Omental fat pad (tissue), 4 donors: ENCODE measurements at places on chromosomes 5 and 9. TPM values are rescaled to one million over a fixed set of nuclear protein-coding genes. Genes with fewer than 3 reads are reported as not detected.

DNA sequence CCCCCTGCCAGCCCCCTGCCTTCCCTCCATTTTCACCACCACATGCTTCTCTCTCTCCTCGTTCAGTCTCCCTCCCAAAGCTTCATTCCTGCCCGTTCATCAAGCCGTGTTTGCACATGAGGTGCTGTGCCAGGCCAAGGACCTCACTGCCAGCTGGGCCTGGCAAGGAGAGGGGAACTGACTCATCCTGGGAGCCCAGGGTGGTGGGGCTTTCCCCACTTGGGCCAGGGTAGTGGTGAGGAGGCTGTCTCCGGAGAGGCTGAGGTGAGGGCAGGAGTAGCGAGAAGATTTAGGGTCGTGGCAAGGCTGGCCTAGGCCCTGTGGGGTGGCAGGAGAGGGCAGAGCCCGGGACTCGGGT is 30.4 kb upstream of the NOTCH1 start:
- DNase-seq, result no peak

DNA sequence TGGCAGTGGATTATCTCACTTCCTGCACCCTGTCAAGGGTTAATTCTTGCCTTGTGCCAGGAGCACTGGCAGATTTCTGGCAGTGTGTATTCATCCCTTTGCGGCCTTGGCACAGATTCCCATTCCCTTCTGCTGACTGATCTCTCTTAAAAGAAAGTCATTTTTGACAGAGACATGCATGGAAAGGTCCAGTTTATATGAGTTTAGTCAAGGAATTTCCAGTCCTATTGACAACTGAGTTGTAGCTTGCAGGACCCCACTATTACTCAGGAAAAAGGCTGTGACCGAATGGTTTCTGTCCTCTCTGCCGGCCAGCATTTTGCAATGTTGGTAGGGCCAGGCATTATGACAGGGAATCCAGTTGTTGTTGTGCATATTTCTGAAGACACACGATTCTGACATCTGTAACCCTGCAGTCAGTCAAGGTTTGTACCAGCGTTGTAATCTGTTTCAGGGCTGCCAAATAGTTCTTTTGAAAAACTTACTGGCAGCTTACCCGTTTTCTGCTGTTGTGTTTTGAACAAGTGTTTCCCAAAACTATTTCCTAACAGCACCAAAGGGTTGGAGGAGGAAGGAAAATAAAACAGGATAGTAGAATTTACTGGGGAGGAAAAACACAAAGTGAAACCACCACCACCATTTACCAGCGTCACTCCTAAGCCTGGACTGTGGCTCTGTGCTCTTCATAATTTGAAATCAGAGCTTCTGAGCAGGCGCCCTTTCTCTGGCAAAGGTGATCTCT is 243.4 kb upstream of the KLF4 start:
- DNase-seq, result no peak

DNA sequence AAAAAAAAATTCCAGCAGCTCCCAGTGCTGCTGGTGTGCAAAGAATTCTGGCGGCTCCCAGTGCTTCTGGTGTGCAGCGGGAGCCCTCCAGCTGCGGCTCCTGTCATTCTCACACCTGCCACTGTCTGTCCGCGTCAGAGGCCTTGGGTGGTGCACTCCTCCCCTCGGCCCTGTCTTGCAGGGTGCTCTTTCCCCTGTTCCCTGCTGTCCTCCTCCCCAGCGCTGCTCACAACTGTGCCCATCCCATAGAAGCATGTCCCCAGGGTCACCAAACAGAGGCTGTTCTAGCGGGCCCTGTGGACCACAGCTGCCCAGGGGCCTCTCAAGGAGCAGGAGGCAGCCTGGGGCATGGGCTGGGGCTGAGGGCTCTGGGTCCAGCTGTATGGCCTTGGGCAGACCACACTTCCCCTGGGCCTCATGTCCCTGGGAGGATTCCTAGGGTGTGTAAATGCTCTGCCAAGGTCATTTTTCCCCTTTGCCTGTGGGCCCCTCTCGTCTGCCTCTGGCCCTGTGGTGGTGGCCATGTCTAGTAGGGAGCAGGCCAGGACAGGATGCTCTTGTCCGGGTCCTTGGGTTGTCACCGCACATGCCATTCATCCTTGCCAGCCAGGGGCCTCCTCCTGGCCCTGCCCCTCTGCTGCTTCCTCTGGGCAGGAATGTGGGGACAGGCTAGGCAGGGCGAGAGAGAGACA is 68.2 kb downstream of the PHF2 start:
- DNase-seq, result peak; percentile 7

DNA sequence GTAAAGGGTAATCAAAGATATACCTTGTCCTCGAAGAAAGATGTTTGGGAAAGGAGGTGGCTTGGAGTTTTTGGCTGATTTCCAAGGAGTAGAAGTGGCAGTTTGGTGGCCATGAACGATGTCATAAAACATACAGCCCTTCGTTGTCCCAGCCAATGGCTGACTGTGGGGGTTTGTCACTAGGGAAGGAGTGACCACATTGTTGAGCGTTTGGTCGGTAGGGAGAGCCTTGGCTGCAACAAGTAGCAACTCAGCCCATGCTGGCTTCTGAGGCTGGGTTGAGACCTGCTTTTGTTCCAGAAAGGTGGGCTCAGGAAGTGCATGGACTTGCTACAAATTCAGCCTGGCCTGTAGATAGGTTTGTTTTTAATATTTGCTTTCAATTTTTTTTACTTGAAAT is 128.3 kb downstream of the BOD1 start:
- DNase-seq, result no peak

- no peak for DNase-seq
Observed at GRCh38 chr5:5739490-5739945, 317.0 kb downstream of the ICE1 start.

- DNase-seq, result no peak
Observed at GRCh38 chr5:133376986-133377385, 235.4 kb downstream of the FSTL4 start.

GRCh38 chr5:150574818-150575547 is 65.5 kb upstream of the SYNPO start:
- no peak for DNase-seq

DNA sequence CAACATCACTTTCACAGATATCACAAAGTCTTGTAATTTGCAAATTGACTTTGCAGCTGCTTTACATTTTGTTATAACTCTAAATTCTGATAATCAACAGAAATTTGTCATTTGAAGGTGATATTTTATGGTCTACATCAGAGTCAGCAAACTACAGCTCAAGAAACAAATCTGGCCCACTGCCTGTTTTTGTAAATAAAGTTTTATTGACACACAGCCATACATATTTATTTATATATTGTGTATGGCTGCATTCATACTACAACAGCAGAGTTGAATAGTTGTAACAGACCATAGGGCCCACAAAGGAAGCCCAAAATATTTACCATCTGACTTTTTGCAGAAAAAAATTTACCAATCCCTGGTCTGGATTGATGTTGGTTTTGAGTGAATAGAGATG is 87.0 kb upstream of the GRIA1 start:
- no peak for DNase-seq

DNA sequence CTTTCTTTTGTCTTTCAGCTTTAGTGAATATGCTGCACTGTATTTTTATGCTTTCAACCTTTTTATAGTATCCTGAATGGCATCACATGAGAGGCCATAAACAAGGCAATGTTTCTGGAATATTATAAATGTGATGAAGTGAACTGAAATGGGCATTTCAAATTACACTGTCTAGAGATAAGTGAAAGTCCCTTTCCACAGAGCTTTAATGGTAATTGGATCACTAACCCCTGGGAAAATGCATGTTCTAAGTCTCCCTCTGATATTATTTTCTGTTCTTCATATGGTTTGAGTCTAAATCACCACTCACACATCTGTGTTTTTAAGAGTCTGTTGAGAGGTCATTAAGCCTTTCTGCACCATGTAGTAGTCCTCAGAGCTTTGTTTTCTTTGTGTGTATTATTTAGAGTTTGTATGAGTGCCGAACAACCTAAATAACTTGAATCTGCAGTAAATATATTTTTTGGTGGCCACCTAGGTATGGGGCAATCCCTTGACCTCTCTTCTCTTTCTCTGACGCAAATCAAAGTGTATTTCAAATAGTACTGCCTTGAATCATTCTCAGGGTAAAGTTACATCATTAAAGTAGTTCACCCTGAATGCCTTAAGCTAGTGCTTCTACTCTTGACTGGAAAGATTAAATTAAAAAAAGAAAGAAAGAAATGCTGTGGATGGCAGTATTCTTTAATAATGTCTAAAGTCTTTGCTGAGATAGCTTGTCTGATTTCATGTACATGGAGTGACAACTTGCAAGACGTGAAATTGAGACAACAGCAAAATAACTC is 1931.0 kb upstream of the CDH6 start:
- no peak for DNase-seq

GRCh38 chr5:119811458-119811857 is 182.1 kb downstream of the FAM170A start:
- DNase-seq, result no peak

- DNase-seq, result no peak
Observed at GRCh38 chr9:38227656-38228055, 158.6 kb upstream of the SHB start.

DNA sequence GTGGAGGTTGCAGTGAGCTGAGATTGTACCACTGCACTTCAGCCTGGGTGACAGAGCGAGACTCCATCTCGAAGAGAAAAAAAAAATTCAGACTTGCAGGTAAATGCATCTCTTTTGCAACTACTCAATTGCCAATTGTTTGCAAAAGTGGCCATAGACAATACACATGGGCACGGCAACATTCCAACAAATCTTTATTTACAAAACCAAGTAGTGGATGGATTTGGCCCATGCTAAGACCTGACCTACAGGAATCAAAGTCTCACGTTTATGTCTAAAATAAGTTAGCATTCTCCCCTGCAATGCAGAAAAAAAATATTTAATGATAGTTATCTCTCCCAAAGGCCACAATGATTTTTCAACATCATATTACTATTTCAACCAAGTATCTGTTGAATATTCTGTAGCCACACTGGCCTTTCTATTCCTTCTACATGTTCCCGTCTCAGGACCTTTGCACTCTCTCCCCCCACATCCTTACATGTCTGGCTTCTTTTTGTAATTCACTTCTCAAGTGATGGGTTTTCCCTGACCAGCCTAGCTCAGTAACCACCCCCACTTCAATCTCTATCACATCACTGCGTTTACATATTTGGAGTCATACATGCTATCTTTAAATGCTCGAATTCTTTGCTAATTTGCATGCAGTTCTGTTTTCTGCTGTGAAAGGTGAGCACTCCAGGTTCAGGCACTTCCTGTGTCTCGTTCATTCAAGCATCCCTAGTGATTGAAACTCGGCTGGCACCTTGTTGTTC is 54.2 kb downstream of the FNBP1 start:
- no peak for DNase-seq

- no peak for DNase-seq
Observed at GRCh38 chr9:115393976-115394775, 276.2 kb upstream of the TNC start.

DNA sequence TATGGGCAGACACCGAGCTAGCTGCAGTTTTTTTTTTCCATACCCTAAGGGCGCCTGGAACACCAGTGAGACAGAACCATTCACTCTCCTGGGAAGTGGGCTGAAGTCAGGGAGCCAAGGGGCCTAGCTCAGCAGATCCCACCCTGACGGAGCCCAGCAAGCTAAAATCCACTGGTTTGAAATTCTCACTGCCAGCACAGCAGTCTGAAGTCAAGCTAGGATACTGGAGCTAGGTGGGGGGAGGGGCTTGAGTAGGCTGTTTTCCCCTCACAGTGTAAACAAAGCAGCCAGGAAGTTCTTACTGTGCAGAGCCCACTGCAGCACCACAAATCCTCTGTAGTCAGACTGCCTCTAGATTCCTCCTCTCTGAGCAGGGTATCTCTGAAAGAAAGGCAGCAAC is 151.7 kb upstream of the HCN1 start:
- no peak for DNase-seq

DNA sequence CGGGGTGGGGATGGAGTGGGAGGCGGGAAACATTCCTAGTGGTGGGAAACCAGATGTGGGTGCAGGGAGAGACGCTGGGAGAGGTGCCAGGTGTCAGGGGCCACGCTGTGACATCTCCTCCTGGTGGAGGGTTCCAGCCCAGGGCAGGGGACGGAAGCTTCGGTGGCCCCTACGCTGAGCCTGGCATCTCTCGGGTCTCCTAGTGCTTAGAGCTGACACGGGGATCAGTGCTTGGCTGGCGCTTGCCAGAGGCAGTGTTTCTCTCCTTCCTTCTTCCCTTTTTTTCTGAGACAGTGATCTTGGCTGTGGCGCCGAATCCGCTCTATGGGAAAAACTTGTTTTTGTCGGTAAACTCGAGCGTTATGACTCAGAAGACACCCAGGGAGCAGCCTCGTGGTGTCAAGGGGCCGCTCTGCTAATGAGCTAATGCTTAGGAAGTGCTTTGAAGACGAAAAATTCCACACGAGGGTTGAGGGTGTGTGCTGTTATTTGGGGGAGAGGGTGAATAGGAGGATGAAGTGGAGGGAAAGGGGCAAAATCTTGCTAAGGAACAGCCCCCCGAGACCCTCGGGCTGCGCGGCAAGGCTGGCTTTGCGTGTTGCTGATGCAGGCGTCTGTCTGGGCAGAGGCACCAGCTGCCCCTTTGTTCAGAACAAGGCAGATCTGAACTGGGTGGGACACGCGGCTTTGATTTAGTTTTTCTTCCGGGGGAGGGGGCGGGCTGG is 20.4 kb upstream of the IER5L start:
- no peak for DNase-seq

Gene CNTNAP3B
- 101 TPM for total RNA-seq

- peak; percentile 57 for DNase-seq
Observed at GRCh38 chr5:5270958-5271785, 131.0 kb downstream of the ADAMTS16 start.

GRCh38 chr9:136251264-136252115 is 5.9 kb upstream of the QSOX2 start:
- no peak for DNase-seq

Gene QRFP
- total RNA-seq, result not detected

- no peak for DNase-seq
Observed at GRCh38 chr9:123784518-123784917, 145.4 kb downstream of the DENND1A start.

Gene OR1Q1
- not detected for total RNA-seq

DNA sequence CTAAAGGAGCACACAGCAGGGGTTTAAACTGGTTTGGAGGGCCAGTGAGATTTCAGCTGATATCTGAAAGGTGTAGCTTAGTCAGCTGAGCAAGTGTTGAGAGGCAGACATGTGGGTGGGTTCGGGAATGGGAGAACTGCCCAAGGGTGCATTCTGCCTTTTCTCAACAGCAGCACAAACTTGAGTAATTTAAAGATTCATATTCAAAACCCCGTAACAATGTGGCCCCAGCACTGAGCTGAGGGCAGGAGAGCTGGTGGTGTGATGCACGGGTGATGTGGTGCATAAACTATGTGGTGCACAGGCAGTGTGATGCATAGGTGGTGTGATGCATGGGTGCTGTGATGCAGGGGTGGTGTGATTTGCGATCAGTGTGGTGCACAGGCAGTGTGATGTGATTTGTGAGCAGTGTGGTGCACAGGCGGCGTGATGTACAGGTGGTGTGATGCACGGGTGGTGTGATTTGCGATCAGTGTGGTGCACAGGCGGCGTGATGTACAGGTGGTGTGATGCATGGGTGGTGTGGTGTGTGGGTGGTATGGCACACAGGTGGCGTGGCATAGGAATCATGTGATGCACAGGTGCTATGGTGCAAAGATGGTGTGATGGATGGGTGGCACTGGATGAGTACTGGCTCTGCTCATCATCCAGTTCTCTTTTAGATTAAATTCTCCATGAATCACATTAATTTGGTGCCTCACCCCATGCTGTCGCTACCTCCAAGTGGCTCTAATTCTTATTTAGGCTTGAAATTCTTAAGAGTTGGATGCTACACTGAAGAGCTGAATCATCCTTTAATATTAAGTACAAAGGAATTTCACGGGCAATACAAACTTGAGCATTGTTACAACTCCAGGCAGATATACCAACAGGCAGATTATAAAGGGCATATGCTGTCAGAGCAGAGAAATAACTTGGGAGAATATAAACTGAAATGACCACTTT is 53.6 kb downstream of the DAP start:
- no peak for DNase-seq

GRCh38 chr5:149405550-149406202 is 26.6 kb upstream of the IL17B start:
- no peak for DNase-seq
